ENCODE measurements at places on chromosomes 2 and 18.

DNA sequence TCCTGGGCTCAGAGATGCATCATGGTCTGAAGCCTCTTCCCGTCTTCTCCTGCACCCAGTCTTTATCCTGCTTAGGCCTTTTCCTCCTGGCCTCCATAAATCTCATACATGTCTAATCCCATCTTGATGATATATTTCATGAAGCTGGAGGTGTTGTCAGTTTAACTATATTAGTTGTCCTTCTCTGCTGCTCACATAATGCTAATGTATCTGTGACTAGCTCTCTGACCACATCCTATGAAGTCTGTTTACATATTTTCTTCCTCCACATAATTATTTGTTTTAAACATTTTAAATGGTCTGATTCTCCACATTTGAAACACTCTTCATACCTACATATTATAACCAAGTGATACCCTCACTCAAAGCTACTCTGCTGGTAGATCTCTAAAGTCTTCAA lies 315.2 kb upstream of the RND3 start:
- no peak for DNase-seq

DNA sequence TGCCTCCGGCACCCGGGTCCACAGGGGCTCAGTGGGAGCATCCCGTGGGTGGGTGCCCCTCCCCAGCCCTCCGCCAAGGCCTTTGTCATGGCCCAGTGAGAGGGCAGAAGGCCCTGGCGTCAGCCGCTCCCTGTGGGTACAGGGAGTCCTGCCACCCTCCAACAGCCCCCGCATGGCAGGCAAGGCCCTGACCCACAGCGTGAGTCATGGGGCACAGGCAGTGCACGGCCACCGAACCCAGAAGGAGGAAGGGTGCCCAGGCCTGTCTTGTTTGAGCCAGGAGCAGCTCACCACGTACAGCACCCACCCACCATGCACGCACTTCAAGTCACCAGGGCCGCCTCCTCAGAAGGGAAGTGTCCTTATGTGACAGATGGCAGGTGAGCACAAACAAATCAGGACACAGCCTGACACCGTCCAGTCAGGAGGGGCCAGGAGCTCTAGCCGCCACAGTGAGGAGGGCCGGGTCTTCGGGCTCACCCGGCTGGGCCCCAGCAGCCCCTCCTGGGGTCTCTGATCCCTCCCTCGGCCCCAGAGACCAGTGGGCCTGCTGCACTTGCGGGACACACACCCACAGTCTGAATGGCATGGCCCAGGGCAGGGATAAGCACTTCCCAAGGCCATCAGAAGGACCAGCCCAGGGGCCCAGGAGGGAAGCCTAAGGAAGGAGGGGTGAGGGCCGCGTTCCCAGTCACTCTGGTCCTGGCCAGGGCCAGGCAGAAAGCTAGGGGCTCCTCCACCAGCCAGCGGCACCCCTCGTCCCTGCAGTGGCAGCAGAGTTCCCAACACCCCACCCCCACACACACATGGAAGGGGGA lies 25.8 kb downstream of the BIN1 start:
- DNase-seq = no peak

GRCh38 chr18:39793609-39794008 lies 2161.4 kb upstream of the PIK3C3 start:
- DNase-seq = no peak

DNA sequence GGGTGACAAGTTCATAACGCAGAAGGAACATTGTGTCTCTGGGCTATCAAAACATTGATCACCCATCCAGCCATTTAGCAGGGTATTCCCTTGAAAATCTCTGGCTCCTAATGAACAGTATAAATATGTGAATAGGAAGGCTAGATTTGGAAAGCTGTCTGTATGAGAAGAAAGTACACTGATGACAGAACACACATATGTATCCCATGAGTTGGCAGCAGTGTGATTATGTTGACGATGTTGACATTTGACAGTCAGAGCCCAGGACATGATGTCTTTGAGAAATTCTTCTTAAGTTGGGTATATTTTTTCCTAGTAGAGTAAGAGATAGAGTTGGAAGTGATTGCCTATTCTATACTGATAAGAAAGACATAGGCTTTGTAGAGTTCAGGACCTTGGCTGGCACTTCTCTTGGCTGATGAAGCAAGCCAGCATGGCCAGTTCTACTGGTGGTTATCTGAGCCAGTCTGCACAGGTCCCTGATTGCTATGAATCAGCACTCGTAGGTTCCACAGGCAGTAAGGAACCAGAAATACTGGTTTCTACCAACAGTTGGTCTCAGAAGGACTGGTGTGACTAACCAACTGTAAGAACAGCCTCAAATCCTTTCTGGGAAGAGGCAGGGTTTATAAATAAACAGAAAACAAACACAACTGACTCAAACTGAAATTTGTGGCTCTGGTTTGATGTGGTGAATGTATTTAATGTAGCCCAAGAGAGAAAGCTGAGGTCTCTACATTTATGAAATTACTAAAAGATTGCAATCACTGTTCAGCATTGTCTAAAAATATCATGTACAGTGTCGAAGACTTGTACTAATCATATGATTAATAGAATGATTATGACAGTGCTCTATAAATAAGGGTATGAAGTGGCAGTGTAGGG lies 43.9 kb upstream of the RAPH1 start:
- DNase-seq = no peak

All from hypothalamus (tissue), 51 donors.